ENCODE measurements at places on chromosomes 1 and 21.

DNA sequence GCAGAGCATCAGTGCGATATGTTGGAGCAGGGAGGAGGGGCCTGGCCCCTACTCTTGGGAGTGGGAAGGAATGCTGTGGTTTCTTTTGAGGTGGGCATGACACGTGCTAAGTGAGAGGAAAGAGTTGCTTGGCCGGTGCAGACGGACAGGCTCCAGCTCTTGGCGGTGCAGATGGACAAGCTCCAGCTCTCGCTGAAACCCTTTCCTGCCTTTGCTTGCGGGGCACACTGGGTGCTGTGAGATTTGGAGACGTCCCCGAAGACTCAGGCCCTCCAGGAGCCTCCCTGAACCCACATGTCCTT, 15.9 kb downstream of the PDXK start:
- no peak for DNase-seq

GRCh38 chr1:81314513-81315233, 486.1 kb upstream of the ADGRL2 start:
- DNase-seq: no peak

GRCh38 chr1:33966346-33967141, 102.7 kb downstream of the HMGB4 start:
- no peak for DNase-seq

- DNase-seq: no peak
Measured at GRCh38 chr1:41236781-41237180, 5.3 kb downstream of the SCMH1 start.

DNA sequence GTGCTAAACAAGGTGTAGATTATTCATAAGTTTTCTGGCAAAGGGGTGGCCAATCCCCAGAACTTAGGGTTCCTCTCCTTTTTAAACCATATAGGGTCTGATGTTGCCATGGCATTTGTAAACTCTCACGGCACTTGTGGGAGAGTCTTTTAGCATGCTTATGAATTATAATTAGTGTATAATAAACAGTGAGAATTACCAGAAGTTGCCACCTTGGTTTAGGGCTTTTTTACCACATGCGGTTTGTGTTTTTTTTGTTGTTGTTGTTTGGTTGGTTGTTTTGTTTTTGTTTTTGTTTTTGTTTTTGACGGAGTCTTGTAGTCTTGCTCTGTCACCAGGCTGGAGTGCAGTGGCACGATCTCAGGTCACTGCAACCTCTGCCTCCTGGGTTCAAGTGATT, 8.9 kb upstream of the LAX1 start:
- DNase-seq: no peak

Measured in suprapubic skin (tissue), 4 donors.